Forelimb muscle (tissue), 1 donor: ENCODE measurements at places on chromosomes 6 and 20.

GRCh38 chr6:149723771-149724417, 6.0 kb upstream of the LATS1 start:
- DNase-seq, result no peak

GRCh38 chr6:129181001-129181400, 298.1 kb downstream of the LAMA2 start:
- no peak for DNase-seq

GRCh38 chr6:107062691-107063090, 34.7 kb downstream of the MTRES1 start:
- DNase-seq, result no peak

- DNase-seq, result no peak
Measured at GRCh38 chr6:6590530-6590929, 2.0 kb downstream of the LY86 start.

DNA sequence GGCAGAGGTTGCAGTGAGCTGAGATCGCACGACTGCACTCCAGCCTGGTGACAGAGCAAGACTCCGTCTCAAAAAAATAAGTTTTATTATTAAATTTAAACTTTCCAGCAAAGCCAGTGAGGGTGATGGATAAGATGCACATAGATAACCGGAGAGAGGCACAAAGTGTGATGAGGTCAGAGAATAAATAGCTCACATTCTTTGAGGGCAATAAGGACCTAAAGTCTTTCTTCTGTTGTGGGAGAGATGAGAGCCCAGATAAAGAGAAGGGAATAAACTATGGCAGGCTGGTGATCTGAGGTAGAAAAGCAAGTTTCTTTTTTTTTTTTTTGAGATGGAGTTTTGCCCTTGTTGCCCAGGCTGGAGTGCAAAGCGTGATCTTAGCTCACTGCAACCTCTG, 20.6 kb upstream of the EZR start:
- no peak for DNase-seq

DNA sequence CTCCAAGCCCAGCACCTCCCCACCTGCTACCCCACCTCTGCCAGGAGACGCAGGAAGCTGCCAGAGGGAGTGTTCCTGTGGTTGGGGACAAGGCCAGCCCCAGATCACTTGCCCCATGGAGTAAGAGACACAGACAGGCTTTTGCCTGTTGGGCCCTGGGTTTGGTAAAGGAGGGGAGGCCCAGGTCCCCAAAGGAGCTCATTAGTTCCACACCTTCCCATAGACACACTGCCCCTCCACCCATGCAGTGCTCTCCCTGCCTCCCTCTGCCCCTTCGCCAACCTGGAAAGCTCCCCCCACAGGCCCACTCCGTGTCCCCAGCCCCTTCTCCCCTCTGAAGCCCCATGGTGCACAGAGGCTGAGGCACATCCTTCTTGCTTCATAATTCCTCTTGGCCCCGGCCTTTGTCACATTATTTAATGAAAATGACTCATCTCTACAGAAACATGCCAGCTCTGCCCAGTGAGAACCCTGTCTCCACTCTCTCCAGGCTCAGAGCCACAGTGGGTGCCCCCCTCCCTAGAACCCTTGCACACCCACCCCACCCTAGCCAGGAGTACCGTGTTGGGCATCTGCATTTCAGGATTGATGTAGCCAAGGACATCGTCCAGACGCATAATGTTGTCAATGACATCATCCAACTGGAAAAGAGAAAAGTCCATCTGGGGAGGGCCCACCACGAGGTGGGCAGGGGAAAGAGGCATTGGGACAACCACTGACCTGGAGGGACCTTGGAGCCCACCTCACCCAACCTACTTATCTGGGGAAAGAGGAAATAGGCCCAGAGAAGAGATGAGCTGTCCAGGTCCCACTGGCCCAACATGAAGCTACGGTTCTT, 46.0 kb downstream of the TFEB start:
- DNase-seq, result no peak
